ENCODE measurements at places on chromosomes 3 and 15.
A peak's percentile ranks its signal among the peaks of the same experiment; 100 is the strongest.

DNA sequence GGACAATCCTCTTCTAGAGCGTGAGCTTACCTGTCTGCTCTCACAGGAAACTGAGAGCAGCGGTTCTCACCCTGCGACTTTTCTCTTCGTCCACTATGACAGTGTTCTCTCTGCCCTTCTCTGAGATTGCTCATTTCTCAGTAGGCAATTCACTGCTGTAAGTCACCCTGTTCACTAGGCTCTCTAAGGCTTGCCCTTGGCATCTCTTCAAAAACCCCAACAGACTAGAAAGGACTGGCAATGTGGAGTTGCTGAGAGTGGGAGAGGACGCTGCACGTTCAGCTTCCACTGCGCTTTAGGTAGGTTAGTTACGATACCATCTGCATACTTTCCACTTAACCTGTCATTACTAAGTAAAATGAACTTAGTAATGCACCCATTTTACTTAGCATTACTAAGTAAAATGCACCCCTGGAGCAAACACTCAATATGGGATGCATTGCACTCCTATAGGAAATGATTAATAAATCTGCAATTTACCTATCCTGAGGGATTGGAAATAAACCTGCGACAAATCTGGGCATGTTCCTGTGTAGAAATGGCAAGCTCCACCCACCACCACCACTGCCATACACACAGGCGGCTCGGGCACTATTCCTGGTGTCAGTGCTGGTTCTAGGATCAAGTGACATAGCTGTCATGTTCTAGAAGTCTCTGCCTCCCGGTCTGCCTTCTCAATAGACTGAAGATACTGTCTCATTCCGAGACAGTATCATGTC is 21.4 kb downstream of the XPC start:
- no peak for DNase-seq

GRCh38 chr15:92979011-92979701 is 79.0 kb downstream of the CHD2 start:
- no peak for DNase-seq

DNA sequence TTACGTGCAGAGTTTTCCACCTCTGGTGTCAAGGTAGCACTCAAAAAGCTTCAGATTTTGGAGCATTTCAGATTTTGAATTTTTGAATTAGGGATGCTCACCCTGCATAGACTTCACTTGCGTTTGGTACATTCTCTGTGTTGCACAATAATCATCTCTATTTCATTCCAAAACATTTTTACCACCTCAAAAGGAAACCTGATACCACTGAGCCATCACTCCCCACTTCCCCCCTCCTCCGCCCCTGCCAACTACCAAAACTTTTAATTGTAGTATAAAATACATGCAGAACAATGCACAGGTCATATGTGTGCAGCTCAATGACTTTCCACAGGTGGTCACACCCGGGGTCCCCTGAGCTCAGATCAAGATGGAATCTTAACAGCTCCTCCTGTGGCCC is 208.8 kb downstream of the SV2B start:
- no peak for DNase-seq

- DNase-seq: no peak
These were observed 29.6 kb downstream of the CHAC1 start for GRCh38 chr15:40982855-40983254.

- no peak for DNase-seq
These were observed 100.1 kb upstream of the TSC22D2 start for GRCh38 chr3:150308037-150308319.

- DNase-seq: no peak
These were observed 512.0 kb upstream of the ZNF385D start for GRCh38 chr3:22263042-22263441.

GRCh38 chr3:43028678-43029490 is 49.8 kb downstream of the GASK1A start:
- DNase-seq: peak; percentile 52

DNA sequence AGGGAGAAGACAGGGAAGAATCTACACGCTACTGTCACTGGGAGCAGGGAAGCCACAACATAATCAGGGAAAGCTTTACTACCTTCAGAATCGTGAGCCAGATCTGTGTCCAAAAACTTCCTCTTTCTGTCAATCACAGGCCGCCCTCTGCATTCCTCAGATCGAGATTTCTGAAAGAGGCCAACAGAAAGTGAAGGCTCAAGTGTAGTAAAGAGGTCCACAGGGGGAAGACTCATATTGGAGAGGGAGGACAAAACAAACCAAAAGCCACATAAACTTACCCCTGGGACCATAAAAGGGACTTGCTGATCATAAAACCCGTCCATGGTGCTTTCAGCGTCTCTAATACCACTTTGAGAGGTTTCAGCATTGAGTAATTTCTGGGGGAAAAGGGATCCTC is 3.3 kb downstream of the ETV5 start:
- no peak for DNase-seq

DNA sequence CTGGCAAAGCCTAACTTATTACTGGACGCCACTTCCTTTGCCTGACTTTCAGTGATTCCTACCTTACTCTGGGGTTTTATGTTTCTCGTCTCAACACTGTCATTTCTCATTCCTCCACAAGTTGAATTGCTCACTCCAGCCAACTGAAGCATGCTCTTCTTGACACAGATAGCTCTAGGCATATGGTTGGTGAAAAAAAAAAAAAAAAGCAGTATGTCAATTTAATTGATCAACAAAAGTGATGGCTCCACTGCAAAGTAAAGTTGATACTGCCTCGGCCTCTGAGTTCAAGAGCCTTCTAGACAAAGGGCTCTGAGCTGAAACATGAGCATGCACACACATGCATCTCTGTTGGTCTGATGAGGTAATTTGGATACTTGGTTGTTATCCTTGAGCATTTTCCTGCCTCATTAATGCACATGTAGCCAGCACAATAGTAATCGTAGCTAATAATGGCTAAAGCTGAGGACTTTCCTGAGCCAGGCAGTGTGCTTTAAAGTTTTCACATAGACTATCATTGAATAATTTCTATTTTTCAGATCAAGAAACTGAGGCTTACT is 21.4 kb upstream of the UBE2Q2 start:
- no peak for DNase-seq

DNA sequence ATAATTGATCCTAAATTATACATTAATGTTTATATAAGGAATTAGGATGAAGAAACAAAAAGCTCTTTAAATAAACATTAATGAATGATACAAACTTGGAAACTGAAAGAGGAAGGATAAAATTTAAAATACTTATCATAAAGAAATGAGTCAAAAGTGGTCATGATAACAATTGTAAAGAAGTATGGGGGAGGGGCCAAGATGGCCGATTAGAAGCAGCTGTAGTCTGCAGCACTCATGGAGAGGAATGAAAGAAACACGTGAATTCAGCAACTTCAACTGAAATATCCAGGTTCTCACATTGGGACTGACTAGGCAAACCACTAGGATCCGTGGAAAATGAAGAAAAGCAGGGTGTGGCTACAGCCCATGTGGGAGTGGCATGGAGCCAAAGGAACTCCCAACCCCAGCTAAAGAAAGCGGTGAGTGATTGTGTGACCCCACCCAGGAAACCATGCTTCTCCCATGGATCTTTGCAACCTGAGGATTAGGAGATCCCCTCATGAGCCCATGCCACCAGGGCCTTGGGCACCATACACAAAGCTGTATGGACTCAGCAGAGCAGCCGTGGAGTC is 13.1 kb upstream of the CP start:
- no peak for DNase-seq

- no peak for DNase-seq
These were observed 33.3 kb upstream of the TBC1D23 start for GRCh38 chr3:100227511-100227921.

Data from SW480 (cell line).